ENCODE measurements at places on chromosomes 3 and 15.

- DNase-seq: no peak
Measured at GRCh38 chr3:17384567-17385296, 357.7 kb downstream of the TBC1D5 start.

DNA sequence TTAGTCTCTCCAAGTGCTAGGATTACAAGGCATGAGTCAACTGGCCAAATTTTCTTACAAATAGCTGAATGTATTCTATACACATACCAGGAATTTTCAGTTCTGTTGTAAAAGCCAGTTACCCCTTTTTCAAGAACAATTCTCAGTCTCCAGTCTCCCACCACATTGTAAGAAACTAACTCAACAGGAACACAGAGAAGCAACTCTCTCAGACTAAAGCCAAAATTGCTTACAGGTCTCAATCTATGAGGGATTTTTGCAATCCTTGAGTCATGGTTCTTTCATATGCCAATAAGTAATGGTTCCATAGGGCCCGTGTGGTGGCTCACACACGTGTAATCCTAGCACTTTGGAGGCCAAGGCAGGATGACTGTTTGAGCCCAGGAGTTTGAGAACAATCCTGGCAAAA, 8.5 kb downstream of the IP6K2 start:
- no peak for DNase-seq

DNA sequence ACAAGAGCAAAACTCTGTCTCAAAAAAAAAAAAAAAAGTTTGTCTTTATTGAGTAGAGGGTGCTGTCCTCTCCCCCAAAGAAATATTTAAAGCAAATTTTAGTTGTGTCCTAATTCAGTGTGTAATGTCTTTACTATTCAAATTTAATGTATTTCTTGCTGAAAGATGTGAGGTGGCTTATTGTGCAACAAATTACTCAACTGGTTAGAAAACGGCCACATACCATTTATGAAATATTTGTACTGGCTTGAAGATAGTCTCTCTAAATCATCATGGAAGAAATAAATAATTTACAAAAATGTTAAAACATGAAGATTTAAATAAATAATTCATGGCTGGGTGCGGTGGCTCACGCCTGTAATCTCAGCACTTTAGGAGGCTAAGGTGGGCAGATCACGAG, 63.0 kb downstream of the SLTM start:
- no peak for DNase-seq

DNA sequence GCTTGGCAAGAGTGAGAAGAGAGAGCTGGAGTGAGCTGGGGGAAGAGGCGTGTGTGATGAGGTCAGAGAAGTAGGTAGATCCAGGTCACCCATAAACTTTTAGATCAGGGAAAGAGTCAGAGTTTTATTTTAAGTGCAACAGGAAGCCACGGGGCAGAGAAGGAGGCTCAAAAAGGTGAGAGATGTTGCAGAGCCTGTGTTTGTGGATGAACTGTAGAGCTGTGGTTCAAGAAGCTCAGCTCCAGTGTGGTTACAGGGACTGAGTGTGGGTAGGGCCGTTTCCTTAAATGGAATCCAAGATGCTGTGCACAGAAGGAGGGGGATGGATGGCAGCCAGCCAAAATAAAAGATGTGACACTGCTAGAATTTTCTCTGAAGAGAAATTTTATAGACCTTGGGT, 337.2 kb downstream of the SATB1 start:
- DNase-seq: no peak

DNA sequence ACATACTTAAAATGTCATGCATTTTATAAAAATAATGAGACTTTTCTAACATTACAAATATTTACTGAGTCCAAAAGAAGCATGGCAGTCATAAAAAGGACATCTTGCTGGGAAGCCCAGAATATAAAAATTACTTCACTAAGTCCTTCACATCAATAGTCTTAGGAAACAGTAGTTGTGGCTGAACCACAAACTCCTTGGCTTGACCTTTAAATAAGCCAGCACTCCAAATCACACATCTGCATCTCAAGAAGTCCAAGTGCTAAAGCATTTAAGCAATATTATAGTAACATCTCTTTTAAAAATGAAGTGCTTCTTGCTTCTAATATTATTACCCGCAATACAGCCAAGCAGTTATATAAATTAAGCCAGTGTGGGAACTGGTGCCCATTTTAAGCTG, 8.8 kb downstream of the CCNL1 start:
- DNase-seq: no peak

- no peak for DNase-seq
Measured at GRCh38 chr15:41888662-41889253, 5.1 kb downstream of the SPTBN5 start.

DNA sequence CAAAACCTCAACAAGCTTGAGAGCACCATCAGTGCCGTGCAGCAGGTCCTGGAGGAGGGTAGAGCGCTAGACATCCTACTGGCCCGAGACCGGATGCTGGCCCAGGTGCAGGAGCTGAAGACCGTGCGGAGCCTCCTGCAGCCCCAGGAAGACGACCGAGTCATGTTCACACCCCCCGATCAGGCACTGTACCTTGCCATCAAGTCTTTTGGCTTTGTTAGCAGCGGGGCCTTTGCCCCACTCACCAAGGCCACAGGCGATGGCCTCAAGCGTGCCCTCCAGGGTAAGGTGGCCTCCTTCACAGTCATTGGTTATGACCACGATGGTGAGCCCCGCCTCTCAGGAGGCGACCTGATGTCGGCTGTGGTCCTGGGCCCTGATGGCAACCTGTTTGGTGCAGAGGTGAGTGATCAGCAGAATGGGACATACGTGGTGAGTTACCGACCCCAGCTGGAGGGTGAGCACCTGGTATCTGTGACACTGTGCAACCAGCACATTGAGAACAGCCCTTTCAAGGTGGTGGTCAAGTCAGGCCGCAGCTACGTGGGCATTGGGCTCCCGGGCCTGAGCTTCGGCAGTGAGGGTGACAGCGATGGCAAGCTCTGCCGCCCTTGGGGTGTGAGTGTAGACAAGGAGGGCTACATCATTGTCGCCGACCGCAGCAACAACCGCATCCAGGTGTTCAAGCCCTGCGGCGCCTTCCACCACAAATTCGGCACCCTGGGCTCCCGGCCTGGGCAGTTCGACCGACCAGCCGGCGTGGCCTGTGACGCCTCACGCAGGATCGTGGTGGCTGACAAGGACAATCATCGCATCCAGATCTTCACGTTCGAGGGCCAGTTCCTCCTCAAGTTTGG, 60.8 kb upstream of the CCR4 start:
- DNase-seq: no peak

GRCh38 chr3:22089284-22089683, 338.3 kb upstream of the ZNF385D start:
- no peak for DNase-seq

GRCh38 chr15:66865622-66866611, 163.9 kb downstream of the SMAD6 start:
- DNase-seq: no peak

- DNase-seq: no peak
Measured at GRCh38 chr15:48940508-48940907, 23.2 kb downstream of the SHC4 start.

DNA sequence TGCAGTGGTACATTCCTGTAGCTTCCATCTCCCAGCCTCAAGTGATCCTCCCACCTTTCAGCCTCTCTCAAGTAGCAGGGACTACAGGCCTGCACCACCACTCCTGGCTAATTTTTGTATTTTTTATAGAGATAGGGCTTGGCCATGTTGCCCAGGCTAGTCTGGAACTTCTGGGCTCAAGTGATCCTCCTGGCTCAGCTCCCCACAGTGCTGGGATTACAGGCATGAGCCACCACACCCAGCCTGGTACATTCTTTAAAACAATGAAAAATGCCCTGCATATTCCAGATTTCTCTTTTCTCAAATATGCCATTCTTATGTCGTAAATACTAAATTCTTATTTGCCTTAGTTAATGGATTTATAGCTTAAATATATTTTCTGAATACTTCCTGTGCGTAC, 581.4 kb downstream of the MECOM start:
- no peak for DNase-seq

GRCh38 chr15:45551676-45552075, 29.1 kb upstream of the SLC30A4 start:
- DNase-seq: no peak

DNA sequence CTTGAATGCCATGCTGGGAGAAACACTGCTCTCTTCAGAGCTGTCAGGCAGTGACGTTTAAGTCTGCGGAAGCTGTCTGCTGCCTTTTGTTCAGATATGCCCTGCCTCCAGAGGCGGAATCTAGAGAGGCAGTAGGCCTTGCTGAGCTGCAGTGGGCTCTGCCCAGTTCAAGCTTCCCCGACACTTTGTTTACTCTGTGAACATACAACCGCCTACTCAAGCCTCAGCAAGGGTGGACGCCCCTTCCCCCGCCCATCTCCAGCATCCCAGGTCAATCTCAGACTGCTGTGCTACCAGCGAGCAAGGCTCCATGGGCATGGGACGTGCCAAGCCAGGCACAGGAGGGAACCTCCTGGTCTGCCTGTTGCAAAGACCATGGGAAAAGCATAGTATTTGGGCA, 99.7 kb downstream of the TAFA4 start:
- no peak for DNase-seq

DNA sequence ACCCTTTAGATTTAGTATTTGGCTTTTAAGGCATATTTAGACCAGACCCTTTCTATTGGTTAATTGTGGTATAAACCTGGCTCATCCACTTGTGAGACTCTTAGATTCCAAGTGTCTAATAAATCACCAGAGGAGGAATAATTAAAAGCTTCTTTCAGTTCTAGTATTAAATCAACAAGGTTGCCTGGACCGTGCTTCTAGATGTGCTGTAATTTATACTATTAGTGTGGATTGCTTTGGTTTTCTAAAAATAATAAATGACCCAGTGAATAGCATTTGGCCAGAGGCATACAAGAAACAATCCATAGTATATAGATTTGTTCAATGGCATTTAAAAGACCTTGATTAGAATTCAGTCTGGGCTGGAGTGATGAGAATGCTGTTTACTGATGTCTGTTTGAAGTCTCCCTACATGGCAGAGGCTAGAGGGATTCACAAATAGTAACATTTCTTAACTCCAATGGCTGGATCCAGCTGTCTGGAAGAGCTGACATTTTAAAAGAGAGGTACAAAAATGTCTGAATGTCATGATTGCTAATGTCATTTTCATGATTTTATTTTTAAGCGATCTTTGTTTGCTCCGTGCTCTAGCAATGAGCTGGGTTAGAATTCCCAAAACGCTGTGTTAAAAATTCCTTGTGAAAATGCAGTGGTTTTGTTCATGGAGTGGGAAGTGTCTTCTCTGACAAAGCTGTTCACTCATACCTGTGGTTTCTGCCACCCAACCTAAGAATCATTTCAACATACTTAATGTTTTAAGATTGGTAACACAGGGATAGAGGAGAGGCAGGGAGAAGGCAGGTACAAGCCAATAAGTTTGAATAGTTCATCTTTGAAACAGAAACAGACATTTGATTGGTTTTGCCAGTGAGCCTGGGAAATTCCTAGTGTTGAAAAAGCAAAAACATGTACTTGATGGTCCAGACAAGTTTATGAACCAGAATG, 89.9 kb downstream of the RBMS3 start:
- no peak for DNase-seq

- no peak for DNase-seq
Measured at GRCh38 chr15:31082771-31083369, 18.7 kb downstream of the TRPM1 start.

GRCh38 chr15:100433304-100433703, 91.5 kb upstream of the ADAMTS17 start:
- DNase-seq: no peak
